ENCODE measurements at places on chromosomes 5 and 9.

GRCh38 chr9:125137200-125137599 lies 6.1 kb downstream of the SCAI start:
- no peak for DNase-seq

- DNase-seq: no peak
Observed at GRCh38 chr9:6780690-6781089, 22.9 kb downstream of the KDM4C start.

- peak; percentile 48 for DNase-seq
Observed at GRCh38 chr9:128275198-128276007, at the start of gene GOLGA2. GOLGA2 (minus strand) TSS chr9:128276007; CDS start chr9:128275976, 31 bp downstream.

DNA sequence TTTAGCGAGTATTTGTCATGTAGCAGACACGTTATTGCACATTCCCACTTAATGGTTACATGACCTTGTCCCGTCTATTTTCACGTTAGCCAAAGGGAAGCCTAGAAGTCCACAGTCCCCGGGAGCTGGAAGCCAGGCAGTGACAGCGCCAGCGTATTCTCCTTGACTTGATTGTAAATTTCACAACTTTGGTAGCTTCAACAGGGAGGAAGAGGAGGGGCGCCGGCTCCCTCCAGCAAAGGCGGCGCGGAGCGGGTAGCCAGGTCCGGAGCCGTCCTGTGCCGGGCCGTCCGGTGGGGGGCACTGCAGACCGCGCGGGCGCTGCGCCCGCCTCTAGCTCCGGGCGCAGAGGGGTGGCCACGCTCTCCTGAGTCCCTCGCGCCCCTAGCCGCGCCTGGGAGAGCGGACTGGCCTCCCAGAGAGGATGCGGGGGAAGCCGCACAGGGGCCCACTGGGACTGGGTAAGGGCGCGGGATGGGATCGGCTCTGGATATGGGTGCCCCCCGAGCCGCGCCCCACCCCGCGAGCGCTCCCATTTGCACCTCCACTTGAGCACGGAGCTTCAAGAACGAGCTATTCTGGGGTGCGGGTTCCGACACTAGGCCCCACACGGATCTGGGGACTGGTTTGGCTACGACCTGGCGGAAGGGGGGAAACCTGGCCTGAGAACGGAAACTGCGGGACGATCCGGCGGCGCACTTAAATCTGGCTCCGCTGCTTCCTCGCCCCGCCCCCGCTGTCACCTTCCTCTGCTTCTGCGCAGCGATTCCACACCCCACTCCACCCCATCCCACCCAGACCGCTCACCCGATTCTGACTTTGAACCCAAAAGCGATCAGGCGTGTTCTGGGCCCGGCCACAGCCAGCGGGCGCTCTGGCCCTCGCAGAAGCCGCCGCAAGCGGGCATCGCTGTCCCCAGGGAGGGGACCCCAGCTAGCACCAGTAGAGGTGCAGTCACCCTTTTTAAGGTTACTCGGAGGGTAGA lies 23.8 kb downstream of the KLF4 start:
- DNase-seq: peak; percentile 51

- no peak for DNase-seq
Observed at GRCh38 chr5:134252671-134253070, 26.8 kb upstream of the PPP2CA start.

- no peak for DNase-seq
Observed at GRCh38 chr5:176823869-176824412, 13.6 kb downstream of the UNC5A start.

- no peak for DNase-seq
Observed at GRCh38 chr5:116446356-116447005, 128.1 kb downstream of the SEMA6A start.

DNA sequence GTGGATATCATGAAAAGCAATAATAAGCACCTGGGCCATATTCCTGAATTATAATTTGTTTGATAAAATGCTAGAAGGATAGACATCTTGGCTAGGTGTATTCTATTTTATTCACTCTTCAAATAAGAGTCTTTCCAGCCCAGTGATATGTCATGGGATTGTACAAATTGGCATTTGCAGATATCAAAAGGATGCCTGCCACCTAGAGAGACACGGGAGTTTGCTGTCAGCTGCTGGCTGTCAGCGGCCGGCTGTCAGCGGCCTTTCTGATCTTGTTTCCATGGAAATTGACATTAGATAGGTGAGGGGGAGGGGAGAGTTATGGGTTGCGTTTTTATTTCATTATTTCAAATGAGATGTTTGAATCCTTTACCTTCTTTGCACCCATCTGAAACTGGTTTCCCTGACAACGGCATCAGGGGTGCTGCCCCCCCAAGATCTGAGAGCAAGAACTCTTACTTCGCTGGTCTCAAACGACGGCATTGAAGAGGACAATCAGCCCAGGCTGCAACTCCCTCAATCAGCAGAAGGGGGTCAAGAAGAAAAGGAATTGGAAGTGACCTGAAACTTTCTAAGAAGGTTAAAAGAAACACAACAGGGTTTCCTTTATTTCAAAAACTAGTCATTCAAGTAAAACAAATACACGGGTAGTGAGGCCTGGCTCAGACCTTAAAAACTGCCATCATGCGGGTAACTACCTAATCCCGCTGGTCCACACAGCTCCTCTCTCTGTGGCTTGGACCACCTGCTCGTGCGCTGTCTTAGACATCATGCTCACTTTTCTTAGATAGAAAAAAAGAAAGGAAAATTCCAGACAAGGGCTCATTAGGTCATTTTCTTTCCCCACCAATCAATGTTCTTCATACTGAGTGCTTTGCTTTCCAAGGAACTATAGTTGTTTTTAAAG lies 115.7 kb downstream of the TLE1 start:
- peak; percentile 35 for DNase-seq

GRCh38 chr9:113221800-113222481 lies 597 bp downstream of the SLC31A1 start:
- DNase-seq: peak; percentile 1

DNA sequence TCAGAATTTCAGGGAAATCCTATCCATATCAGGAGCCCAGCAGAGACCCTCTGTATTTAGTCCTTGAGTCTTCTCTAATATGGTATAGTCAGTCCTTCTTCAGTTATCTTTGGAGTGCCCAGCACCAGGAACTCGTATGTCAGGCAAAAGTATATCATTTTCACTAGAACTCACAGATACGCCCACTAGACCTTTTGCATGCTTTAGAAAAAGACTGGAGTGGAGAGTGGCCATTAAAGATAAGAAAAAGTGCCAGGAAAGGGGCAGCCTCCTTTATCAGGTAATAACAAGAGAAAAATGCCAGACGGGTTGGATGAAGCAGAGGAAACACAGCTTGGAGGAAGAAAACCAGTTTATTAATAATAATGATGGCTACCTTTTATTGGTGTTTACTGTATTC lies 63.5 kb downstream of the GPR21 start:
- DNase-seq: no peak

GRCh38 chr9:16816011-16816410 lies 54.5 kb downstream of the BNC2 start:
- DNase-seq: no peak

DNA sequence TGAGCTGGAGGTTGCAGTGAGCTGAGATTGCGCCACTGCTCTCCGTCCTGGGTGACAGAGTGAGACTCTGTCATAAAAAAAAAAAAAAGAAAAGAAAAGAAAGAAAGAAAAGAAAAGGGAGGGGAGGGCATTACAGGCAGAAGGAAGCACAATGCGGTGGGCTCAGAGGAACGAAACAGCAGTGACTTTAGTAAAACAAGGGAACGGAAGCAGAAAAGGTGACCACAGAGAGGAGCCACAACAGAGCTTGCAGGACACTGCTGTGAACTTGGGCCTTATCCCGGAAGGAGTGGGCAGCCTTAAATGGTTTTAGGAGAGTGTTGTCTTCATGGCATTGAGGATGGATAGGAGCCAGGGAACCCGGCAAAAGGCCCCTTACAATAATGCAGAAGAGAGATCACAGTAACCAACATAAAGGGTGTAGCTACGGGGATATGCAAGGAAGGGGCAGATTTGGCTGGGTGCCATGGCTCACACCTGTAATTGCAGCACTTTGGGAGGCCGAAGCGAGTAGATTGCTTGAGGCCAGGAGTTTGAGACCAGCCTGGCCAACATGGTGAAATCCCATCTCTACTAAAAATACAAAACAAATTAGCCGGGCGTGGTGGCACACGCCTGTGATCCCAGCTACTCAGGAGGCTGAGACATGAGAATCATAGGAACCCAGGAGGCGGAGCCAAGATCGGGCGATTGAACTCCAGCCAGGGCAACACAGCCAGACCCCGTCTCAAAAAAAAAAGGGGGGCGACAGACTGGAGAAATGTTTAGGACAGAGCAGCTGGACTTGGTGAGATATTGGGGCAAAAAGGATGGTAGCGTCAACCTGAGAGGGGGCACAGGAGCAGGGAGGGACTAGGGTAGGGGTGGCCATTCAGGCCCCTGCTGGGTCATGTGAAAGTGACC lies 83.9 kb upstream of the ZBTB43 start:
- DNase-seq: no peak

- no peak for DNase-seq
Observed at GRCh38 chr5:83559118-83559785, 87.7 kb downstream of the VCAN start.

DNA sequence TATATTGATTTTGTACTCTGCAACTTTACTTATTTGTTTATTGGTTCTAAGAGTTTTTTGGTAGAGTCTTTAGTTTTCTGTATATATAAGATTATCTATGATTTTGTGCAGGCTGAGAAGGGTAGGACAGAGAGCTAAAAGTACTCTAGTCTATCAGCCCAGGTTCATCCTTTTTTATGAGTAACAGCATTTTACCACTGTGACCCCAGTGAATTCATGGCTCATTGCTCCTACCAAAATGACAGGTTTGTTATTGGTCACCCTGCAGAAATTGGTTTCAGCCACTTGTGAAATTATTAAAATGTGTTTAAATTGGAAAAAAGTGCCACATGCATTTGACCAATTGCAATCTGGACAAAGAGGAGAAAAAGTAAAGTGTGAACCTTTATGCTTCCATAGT lies 421.4 kb upstream of the DAB2 start:
- no peak for DNase-seq

DNA sequence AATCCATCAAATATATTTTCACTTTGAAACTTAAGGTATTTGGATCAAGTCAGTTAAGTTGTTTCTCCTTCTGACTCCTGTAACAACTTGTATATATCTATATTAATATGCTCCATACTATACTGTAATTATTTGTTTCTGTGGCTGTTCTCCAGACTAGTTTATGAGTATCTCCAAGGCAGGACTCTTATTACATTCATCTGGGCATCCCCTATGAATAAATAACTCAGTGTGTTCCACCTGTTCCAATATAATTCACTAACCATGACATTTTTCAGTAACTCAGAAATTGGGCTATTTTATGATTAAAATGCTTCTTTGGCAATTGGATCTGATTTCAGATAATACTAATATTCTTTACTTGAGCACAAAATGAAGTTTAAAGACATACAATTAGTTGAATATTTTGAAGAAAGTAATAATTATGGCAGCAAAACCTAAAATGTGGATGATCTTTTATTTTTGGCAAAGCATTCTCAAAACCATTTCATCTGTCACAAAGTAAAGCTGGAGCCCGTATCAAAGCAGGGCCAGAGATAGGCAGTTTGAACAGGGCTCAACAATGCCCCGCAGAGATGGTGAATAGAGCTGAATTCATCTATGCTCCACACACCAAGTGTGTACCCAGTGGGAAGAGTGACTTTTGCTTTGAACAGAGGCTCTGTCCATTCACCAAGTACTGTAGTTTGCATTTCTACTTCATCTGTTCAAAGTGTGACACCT lies 314.3 kb downstream of the PDE4D start:
- DNase-seq: no peak

GRCh38 chr5:177036443-177036842 lies 13.9 kb downstream of the ZNF346 start:
- DNase-seq: no peak

GRCh38 chr5:150203832-150204589 lies 14.1 kb downstream of the SLC6A7 start:
- no peak for DNase-seq

- no peak for DNase-seq
Observed at GRCh38 chr5:96851312-96852062, 24.8 kb upstream of the ERAP2 start.

DNA sequence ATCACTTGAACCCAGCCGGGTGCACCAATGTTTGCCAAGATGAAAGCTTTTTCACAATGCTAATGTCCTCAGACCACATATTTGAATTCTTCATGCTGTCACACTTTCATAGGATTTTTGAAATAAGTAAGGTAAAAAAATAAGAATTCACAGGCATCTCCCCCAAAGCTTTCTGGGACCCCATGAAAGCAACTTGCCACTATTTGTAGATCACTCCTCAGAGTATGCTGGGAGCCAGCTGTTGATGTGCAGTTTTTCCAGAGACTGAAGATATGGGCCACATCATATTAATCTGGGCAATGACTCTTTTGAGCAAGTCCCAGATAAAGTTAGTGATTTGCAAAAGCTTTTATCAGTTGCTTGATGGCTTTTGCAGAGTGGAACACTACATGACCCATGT lies 507.9 kb downstream of the RASEF start:
- DNase-seq: no peak

DNA sequence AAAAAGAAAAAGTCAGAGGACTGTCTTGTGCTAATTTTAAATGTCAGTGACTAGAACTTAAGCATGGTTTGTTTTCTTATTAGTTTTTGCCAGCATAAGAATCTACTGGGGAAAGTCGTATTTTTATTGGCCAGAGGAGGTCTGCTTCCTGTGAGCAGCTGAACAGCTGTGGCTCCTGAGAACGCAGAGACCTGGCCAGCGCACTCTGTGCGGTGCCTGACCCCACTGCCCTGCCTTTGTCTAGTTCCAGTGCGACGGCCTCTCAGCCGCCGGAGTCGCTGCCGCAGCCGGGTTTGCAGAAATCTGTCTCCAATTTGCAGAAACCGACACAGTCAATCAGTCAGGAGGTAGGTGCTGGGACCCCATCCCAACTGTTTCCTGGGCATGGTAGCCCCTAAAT lies 42.5 kb downstream of the PRRC2B start:
- no peak for DNase-seq

- no peak for DNase-seq
Observed at GRCh38 chr5:56585461-56585860, 229.9 kb upstream of the MAP3K1 start.

GRCh38 chr9:34572092-34572491 lies 17.4 kb downstream of the CNTFR start:
- no peak for DNase-seq

DNA sequence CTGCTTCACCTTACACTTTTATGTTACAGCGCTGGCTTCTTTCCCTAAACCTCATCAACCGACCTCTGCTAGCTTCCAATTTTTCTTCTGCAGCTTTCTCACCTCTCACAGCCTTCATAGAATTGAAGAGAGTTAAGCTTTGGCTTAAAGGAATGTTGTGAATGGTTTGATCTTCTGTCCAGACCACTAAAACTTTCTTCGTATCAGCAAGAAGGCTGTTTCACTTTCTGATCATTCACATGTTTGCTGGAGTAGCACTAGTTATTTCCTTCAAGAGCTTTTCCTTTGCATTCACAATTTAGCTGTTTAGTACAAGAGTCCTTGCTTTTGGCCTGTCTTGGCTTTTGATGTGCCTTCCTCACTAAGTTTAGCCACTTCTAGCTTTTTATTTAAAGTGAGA lies 49.5 kb downstream of the NR3C1 start:
- DNase-seq: no peak

GRCh38 chr5:61811052-61811451 lies 479.0 kb downstream of the ZSWIM6 start:
- DNase-seq: no peak

Measured in neuronal stem cell (in vitro differentiated cells).